Foreskin fibroblast (primary cell): ENCODE measurements at places on chromosomes 4 and X.
A peak's percentile ranks its signal among the peaks of the same experiment; 100 is the strongest.

- DNase-seq: no peak
Measured at GRCh38 chr4:143380629-143381028, 44.0 kb downstream of the GAB1 start.

DNA sequence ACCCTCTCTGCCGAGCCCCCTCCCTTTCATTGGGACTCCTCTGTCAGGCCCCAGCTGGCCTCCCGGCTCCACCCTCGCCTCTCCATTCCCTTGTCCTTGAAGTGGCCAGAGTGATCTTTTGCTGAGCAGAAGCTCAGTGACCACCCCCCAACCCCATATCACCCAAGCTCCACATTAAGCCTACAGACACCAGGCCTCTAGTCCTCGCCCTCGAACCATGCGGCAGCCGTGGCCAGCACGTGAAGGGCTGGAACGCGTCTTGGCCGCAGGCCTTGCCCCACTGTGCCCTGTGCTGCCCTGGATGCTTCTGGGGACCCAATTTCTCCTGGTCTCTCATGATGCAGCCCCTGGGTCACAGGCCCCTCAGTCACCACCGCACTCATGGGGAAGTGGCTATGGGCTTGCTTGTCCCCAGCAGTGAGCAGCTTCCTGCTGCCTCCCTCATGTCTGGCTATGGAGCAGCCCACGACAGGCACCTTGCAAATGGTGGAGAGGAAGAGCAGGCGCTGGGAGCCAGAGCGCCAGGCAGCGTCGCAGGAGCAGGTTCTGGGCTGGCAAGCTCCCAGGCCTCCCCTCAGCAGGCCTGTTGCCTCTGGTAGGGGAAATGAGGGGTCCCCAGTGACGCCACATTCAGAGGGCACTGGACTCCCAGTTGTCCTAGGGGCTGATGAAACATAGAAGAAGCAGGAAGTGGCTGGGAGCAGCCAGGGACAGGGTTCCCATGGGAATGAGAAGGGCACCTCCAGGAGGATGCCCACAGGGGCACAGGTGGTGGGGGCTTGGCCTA lies 757 bp upstream of the SRPK3 start:
- no peak for DNase-seq

GRCh38 chr4:81030981-81031791 lies 678 bp downstream of the BMP3 start:
- DNase-seq: peak; percentile 46

GRCh38 chr4:54001668-54002365 lies 62.6 kb downstream of the CHIC2 start:
- no peak for DNase-seq

DNA sequence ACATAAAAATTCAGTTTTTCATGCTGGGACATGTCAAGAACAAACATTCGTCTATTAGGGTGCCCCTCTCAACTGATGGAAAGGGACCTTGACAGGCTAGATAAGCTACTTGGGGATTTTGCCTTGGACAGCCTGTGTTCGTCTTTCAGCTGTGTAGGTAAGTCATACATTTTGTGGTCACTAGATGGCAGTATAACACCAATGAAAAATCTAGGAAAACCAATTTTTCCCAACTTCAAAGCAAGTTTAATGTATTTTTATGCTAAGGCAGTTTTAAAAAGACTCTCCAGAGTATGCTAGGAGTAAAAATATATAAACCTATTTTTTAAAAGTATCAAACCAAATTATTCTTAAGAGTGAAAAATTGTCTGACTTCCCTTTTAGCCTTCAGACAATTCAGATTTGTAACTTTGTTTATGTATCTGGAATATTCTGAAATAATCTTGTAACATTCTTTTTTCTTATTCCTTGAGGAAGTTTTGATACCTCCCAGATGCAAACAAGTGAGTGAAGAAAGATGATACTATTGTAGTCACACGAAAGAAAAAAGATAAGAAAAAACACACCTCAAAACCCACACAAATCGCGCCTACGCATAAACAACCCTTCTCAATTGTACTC lies 158.3 kb downstream of the CPE start:
- peak; percentile 10 for DNase-seq

- no peak for DNase-seq
Measured at GRCh38 chr4:70718811-70719604, 2.8 kb upstream of the RUFY3 start.
